Activated B cell treated with CpG ODN at 0.5 μM for 24 hours (primary cell): ENCODE measurements at places on chromosomes 7 and 10. TPM values are rescaled to one million over a fixed set of nuclear protein-coding genes. Genes with fewer than 3 reads are reported as not detected.

PTEN gene
- total RNA-seq, result 172 and 227 TPM in 2 replicates

- DNase-seq, result no peak
These were observed 128.4 kb downstream of the GRK5 start for GRCh38 chr10:119335671-119336353.

DNA sequence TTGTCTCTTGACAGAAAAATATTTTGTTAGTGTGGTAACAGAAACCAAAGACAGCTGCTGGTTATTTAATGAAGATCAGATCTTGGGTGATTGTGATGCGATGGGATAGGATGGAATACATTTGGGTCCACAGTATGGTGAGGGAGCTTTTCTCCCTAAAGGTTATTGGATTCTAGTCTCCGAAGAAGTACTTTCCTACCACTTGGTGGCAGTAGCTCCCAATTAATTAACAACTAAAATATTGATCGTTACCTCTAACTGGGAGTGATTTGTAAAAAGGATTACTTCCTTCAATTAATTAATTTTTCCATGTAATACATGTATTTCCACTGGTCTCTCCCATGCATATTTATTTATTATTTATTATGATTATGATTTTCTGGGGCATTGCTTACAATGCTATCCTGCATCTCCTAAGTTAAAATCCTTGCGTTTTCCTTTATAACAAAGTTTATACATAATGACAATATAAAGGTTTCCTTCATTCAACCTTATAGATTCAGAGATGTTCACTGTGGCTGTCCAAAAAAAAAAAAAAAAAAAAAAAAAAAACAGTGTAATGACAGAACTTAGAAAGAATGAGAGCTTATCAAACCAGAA, 25.6 kb downstream of the TMEM196 start:
- no peak for DNase-seq

GRCh38 chr7:378041-378420, 88.1 kb downstream of the FOXL3 start:
- no peak for DNase-seq

DNA sequence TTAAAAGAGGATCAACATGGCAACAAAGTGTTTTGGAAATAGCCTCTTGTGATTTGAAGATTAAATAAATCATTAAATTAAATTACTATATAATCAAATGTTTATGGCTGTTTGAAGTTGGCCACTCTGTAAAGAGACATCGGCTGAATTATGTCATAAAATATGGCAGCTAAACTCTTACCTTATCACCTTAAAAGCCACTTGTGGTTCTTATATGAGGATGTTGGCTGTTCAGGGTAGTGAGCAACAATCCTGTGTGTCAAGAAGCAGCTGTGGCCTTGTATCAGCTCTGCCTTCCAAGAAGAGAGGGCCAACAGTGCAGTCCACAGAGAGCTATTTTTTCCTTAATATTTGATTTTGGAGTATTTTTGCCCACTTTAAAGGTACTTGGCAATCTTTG, 113.4 kb upstream of the CDK6 start:
- no peak for DNase-seq

GRCh38 chr7:132609222-132609621, 33.0 kb upstream of the PLXNA4 start:
- no peak for DNase-seq

GRCh38 chr7:159141660-159142059, 3.0 kb downstream of the VIPR2 start:
- no peak for DNase-seq

DNA sequence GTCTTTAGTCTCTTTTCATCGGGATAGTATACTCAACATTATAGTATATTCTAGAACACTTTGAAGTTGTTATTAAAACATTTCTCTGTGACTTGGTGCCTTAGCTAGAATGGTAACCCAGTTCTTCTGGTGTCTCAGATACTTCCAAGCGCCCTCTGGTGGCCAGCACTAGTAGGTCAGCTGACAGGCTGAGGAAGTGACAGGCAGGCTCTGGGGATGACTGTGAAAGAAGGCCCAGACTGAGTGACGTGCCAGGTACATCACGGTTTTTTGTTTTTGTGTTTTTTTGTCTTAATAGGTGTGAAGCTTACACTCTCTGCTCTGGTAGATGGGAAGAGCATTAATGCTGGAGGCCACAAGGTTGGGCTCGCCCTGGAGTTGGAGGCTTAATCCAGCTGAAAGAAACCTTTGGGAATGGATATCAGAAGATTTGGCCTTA, 5.1 kb downstream of the COMTD1 start:
- DNase-seq, result peak; percentile 76

GRCh38 chr10:113425541-113425951, 127.3 kb upstream of the HABP2 start:
- DNase-seq, result no peak

ABCB1 gene
- 4.1 and 4.7 TPM in 2 replicates for total RNA-seq

DNA sequence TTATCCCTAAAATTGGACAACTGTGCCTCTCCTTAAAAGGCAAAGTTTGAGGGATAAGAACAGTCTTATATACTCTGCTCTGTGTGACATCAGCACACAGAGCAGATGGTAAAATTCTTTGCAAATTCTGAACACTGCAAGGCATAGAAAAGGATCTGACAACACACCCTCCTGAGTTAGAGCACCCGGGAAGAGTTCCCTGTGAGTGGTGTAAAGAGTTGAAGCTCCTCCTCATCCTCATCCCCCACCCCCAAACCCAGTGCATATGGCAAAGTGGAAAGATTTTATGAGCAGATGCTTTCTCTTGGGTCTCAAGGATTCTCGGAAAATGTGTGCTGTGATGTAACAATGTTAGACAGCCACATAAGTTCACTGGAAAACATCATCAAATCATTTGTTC, 40.0 kb upstream of the DGKI start:
- no peak for DNase-seq

GRCh38 chr7:63900394-63901203, 98.0 kb upstream of the ZNF722 start:
- peak; percentile 61 for DNase-seq

ADAM22 gene
- 0.71 and 0.88 TPM in 2 replicates for total RNA-seq

GRCh38 chr7:29556405-29557195, 7.0 kb upstream of the PRR15 start:
- no peak for DNase-seq

DNA sequence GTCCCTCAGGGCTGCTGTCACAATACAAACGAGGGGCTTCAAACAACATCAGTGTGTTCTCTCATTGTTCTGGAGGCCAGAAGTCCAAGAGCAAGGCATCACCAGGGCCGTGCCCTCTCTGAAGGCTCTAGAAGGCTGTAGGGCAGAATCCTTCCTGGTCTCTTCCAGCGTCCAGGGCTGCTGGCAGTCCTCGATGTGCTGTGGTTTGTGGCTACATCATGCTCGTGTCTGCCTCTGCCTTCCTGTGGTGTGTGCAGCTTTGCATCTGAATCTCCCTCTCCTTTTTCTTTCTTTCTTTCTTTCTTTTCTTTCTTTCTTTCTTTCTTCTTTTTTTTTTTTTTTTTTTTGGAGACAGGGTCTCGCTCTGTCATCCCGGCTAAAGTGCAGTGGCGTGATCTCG, 103.5 kb downstream of the INSYN2A start:
- DNase-seq, result no peak

DIP2C gene
- 0.37 and 0.49 TPM in 2 replicates for total RNA-seq

DNAJC12 gene
- total RNA-seq, result 0.31 TPM in 1 of 2 replicates, not detected in the other
